ENCODE measurements at places on chromosomes 2 and 18.

- peak; percentile 55 for DNase-seq
Measured at GRCh38 chr2:215269397-215270117, 42.3 kb upstream of the ATIC start.

DNA sequence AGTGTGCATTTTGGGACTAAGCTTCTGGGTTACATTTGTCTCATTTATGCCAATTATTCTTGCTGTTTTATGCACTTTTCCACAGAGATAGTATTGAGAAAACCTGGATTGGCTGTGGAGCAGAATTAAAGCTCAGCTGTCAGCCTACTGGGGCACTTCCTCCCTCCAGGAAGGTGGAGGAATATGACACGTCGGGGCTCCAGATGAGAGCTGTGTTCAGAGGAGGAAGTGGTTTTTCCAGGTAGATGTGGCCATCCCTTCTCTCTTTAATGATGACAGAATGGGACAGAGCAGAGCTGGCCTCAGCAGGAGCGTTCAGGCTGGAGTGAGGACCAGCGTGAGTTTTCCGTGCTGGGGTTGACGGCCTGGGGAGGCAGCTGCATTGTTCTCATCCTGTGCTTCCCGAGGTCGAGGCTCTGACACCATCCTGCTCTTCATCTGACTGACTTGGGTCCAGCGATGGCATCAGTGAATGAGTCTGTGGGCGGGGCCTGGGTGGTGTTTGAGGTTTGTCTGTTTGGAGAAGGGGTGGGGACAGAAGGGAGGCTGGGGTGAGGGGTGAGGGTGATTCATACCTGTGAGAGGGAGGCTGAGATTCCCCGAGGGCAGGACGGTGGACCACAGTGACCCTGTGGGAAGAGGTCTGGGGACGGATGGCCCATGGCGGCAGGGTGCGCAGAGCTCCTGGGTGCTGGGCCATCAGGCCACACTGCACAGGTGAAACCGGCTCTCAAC, 207.0 kb downstream of the LDLRAD4 start:
- DNase-seq: peak; percentile 48

GRCh38 chr2:168025487-168026202, 221.8 kb downstream of the STK39 start:
- DNase-seq: no peak

- DNase-seq: no peak
Measured at GRCh38 chr2:195352581-195352980, 304.4 kb upstream of the SLC39A10 start.

DNA sequence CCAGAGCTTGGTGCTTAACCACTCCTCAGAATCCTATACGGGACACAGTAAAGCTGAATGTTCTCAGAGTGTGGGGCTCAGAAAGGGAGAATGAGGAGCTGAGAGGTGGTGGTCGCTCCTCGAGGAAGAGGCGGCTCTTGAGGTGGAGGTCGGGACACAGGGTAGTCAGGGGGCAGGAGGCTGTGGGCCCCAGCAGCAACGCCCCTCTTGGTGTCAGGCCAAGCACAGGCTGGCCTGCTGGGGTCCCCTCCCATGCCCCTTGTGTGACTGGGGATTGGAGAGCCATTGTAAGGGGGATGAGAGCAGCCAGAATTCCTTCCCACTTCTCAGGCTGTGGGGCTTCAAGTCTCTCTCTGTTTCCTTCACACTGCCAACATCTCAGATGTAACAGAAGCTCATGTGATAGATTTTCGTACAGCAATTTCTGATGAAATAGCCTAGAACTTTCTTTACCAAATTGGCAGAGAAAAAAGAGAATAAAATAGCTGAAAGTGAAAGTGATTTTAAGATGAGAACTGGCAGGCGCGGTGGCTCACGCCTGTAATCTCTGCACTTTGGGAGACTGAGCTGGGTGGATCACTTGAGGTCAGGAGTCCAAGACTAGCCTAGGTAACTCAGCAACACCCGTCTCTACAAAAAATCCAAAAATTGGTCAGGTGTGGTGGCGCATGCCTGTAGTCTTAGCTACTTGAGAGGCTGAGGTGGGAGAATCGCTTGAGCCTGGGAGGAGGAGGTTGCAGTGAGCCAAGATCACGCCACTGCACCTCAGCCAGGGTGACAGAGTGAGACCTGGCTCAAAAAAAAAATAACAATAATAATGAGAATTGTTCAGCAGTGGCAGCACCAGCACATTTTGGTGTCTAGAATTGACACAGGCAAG, 61.1 kb upstream of the RPL31 start:
- DNase-seq: no peak

- no peak for DNase-seq
Measured at GRCh38 chr18:49172246-49172645, 221.5 kb upstream of the SMAD7 start.

DNA sequence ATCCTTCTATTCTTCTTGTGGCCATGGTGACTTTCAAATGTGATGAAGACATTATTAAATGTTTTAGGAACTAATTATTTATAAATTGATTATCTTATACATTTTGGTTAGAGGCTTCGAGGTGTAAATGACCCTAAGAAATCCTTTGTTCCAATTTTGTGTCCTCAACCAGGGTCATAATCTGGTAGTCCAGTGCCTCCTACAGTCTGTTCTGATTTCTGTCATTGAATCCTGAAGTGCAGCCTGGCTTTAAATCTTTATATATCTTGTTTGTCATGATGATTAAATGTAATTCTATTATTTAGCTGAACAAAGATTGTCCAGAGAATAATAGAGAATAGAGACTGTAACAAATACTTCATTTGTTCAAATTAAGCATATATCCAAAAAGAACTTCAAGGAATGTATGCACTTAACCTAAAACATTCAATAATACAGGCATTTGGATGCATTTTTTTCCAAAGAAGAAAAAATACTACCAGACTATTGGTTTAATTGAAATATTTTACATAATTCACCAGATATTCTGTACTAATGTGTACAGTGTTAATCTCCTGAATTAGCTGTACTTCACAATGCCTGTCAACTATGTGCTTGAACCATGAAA, 89.8 kb downstream of the PRPF40A start:
- peak; percentile 18 for DNase-seq

DNA sequence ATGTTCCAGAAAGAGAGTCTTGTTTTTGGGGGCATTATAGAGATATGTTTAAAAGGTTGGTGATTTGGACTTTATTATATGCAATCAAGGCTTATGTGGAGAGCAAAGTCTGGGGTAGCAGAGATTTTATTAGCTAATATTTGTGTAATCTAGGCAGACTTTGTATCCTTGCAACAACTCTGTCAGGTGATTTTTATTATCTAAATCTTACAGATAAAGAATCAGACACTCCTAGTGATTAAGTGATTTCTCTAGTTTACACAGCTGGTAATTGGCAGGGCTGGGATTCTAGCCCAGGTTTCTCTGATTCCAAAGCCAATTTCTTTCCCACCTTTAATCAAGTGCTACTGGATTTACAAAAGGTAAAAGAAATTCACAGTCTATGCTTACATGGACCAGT, 33.3 kb upstream of the NCK2 start:
- no peak for DNase-seq

DNA sequence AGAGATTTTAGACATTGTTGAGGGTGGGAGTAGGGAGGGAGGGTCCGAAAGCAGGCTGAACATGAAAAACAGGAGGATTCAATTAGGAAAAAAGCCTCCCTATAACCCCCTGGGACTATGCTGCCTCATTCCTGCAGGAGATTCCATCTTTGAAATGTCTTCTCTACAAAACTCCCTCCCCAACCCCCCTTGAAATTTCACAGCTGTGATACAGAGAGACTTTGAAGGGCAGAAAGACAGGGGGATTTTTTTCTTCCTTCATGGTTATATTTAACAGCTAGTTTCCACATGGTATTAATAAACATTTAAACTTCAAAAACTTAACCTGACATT, 57.6 kb downstream of the TRIB2 start:
- no peak for DNase-seq

- no peak for DNase-seq
Measured at GRCh38 chr2:122239440-122239839, 484.0 kb downstream of the TSN start.

DNA sequence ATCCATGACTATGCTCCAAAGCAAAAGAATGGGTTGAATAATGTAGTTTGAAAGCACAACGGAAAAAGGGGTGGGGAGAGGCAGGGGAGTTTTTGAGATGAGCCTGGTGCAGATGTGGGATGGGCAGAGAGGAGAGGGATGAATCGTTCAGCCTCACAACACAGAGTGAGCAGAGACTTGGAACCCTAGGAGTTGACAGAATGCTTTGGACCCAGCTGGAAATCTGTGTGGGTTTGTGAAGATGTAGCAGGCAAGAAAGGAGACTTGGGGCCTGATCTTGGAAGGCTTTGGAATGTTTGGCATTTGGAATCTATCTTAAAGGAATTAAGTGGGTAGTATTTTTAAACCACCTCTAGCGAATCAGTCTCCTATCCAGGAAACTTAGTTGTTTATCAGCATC, 66.0 kb upstream of the KCTD1 start:
- no peak for DNase-seq

DNA sequence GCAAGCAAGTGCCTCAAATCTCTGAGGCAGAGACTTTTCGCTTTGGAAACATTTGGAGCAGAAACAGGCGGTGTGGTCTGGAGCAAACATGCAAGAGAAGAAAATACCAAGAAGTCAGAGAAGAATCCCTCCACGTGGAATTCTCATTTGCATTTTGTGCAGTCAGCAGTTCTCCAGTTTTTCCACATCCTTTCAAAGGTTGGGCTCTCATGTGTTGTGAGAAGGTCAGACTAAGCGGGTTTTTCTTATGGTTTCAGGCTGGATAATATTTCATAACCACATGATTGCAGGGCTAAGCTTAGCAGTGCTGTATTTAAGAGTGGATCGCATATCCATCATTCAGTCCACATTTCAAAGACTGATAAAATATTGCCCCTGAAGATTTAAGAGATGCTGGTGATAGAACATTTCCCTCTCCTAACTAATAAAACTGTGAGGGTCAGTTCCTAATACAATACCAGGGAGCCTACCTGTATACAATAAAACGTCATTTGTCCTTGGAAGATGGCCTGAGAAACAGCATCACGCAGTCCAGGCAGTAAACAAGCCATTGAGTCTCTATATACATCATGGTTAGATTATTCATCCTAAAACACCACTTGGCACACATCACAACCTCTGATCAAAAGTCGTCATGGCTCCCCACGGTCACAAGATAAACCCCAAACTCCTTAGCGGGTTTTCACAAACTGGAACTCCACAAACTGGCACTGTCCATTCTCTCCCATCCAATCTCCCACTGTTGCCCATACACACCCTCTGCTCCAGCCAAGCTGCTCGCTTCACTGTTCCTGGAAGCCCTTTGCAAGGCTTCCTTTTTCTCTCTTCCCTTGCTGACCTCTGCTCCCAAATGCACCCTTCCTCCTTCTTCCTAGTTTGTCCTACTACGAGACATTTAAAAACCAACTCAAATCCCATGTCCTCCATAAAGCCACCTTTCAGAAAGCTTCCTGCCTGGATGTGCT, 31.5 kb downstream of the ANKRD44 start:
- DNase-seq: no peak

GRCh38 chr2:5144159-5144558, 548.0 kb upstream of the SOX11 start:
- DNase-seq: no peak

- no peak for DNase-seq
Measured at GRCh38 chr2:67836866-67837265, 225.9 kb downstream of the C1D start.

DNA sequence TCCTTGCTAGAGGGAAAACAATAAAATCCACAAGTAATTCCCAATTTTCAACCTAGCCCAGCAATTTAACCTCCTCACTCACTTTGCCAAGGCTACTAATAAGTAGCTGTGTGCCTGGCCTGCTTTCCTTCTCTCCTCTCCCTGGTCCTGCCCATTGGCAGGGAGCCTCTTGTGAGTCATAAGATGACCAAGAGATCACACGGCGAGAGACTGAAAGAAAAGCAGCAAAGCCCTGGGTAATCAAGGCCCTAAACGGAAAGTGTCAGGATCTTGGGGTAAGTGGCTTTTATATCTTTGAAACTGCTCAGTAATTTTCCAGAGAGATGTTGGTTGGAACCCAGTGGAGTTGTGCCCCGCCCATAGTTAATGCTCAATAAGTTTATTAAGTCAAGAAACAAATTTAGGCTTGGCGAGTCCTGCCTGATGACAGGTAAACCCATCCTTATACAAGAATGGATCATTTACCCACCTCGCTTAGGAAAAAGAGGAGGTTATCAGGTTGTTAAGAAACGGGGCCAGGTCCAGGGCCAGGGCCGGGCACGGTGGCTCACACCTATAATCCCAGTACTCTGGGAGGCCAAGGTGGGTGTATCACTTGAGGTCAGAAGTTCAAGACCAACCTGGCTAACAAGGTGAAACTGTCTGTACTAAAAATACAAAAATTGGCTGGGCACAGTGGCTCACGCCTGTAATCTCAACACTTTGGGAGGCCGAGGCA, 10.0 kb upstream of the ADAM17 start:
- no peak for DNase-seq

- DNase-seq: no peak
Measured at GRCh38 chr18:62332964-62333695, 8.0 kb downstream of the TNFRSF11A start.

DNA sequence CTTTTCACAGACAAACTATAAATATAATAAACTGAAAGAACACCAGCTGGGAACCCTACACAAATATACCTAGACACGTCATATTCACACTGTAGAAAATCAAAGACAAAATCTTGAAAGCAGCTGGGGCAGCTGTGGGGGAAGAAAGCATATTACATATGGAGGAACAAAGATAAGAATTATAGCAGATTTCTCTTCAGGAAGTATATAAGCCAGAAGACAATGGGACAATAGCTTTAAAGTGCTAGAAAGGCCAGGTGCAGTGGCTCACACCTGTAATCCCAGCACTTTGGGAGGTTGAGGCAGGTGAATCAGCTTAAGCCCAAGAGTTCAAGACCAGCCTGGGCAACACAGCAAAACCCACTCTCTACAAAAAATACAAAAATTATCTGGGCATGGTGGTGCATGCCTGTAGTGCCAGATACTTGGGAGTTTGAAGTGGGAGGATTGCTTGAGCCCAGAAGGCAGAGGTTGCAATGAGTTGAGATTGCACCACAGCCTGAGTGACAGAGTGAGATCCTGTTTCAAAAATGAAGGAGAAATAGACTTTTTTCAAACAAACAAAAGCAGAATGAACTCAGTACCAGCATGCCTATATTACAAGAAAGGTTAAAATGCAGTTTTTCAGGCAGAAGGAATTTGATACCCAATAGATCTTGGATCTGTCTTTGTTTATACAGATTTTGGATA, 26.8 kb upstream of the ERCC3 start:
- no peak for DNase-seq

- DNase-seq: no peak
Measured at GRCh38 chr18:49935215-49935614, 121.9 kb upstream of the ACAA2 start.

- DNase-seq: no peak
Measured at GRCh38 chr2:166331468-166331867, 44.3 kb downstream of the SCN9A start.

- DNase-seq: no peak
Measured at GRCh38 chr2:111049792-111050640, 70.7 kb upstream of the BCL2L11 start.
